ENCODE measurements at places on chromosomes 2 and 18.

DNA sequence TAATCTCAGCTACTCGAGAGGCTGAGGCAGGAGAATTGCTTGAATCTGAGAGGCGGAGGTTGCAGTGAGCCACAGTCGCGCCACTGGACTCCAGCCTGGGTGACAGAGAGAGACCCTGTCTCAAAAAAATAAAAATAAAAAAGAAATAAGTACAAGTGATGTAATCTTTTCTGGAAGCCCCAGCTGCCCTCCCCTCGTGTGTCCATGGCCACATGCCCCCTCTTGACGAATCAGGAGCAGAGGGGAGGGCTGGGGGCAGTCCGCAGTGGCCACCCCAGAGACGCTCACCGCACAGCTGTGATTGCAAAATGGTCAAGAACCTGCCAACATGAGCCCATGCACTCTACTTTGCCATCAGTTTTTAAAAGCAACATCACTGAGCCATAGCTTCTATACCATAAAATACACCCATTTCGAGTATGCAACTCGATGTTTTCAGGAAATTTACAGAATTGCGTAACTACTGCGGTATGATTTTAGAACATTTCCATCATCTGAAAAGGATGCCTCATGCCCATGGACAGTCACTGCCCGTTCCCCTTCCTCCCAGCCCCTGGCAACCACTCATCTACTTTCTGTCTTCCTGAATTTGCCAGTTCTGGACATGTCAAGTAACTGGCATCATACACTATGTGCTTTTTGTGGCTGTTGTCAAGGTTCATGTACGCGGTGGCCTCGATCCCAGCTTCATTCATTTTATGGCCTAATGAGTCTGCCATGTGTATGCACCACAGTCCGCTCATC lies 88.1 kb downstream of the NDUFA10 start:
- DNase-seq = no peak

- no peak for DNase-seq
Measured at GRCh38 chr2:235523021-235523420, 29.2 kb downstream of the AGAP1 start.

GRCh38 chr2:217790681-217791392 lies 212.0 kb downstream of the TNS1 start:
- no peak for DNase-seq

- no peak for DNase-seq
Measured at GRCh38 chr2:233919938-233920337, 2.8 kb downstream of the TRPM8 start.

DNA sequence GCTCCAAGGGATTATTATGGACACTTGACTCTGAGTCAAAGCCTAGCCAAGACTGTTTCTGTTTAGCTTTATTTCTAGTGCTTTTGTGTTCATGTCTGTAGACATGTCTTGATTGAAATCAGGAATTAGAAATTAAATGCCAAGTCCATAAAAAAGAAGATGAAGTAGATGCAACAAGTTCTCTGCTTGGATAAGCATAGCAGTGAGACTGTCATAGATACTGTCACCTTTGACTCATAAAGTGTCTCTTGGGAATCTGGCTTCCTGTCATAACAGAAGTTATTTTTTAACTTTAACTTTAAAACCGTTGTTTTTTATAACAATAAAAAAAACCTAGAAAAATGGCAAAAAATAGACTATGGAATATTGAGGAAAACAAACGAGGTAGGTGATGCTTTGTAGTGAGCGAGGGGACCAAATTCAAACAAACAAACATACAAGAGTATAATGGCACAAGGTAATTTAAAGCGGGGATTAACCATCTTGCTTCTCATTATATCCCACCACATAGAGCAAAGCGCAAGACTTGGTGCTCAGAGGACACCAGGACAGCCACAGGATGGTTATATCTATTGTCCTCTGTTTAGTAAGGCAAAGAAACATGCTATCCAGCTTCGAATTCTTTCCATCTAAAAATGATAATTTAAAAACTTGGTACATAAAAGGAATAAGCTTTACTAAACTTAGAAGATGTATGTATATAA lies 64.6 kb downstream of the CD226 start:
- no peak for DNase-seq

GRCh38 chr2:146579147-146579930 lies 1265.5 kb upstream of the ACVR2A start:
- no peak for DNase-seq

DNA sequence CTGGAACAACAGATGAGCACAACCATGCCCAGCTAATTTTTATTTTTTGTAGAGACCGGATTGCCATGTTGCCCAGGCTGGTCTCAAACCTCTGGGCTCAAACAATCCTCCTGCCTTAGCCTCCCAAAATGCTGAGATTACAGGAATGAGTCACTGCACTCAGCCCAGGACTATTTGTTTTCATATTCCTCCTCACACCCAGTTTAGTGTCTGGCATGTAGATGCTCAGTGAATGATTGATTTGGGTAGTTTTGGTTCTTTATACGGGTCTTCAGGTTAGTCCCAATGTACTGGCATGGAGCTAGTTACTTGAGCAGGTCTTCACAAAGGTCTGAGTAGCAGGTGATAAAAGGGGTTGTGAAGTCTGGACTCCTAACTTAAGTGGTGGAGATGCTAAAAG lies 6.2 kb downstream of the EIF2B4 start:
- no peak for DNase-seq

GRCh38 chr2:85583667-85584353 lies 421 bp upstream of the VAMP5 start:
- peak; percentile 32 for DNase-seq

GRCh38 chr2:19632403-19632991 lies 269.3 kb downstream of the TTC32 start:
- no peak for DNase-seq

Measured in activated T-helper 2 cell treated with anti-CD3 and anti-CD28 coated beads, Interferon-gamma antibody, Interleukin-2, Interleukin-4, amounts not matched to agents 10 μg/mL and 5 μg/mL and 100 μg/mL, durations not matched to agents 14 hours and 24 hours and 36 hours (primary cell).